NCI-H774 (cell line): ENCODE measurements at places on chromosomes 5 and 9.

- DNase-seq: no peak
These were observed 5.0 kb upstream of the SLC34A1 start for GRCh38 chr5:177378884-177379883.

DNA sequence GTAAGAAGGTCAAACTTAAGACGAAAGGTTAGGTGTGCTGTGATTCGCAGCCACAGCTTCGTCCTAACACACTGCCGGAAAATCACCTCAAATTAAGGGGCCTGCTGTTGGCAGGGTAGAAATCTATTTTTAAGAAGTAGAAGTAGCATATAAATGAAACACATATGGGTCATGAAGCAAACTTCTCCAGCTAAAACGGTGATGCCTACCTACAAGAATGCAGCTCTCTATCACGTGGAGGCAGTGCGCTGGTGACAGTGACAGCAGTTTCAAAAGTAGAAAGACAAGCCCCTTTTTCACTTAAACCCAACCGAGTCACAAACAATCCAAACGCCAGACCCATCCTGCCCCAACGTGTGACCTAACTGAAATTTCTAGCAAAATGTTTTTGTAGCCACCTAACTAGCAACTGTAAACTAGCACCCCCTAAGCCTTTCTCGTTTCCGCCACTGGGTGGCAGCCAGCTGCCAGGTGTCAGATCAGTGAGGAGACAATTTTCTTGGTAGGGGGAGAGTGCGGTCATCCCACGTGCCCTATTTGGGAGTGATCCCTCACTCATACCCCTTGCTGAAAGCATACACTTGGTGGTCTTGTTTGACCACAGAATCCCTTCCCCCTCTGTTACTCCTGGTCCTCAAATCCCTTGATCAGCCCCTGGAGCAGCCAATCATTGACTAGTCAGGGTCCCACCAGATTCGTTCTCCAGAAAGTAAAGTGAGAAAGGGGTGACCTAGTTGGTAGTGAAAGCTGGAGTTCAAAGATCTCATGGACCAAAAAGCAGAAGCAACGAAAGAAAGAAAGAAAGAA lies 71.8 kb upstream of the MAMDC2 start:
- DNase-seq: peak; percentile 65

- DNase-seq: no peak
These were observed 36.0 kb downstream of the DENND1A start for GRCh38 chr9:123893831-123894460.

DNA sequence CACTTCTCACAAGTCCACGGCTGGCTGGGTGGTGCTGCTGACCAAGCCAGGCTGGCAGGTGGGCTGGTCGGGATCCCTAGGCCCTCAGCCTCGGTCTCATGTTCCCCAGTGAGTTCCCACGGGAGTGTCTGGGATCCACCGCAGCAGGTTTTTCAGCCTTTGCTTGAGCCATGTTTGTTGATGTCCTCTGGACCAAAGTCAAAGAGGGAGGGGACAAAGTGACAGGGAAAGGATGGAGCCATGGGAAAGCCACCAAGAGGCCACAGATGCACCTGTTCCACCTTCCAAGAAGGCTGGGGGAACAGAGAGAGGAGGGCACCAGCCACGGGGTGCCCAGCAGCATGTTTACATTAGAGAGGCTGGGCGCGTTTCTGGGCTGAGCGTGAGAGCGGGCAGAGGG lies 2.8 kb upstream of the UBAC1 start:
- DNase-seq: no peak

DNA sequence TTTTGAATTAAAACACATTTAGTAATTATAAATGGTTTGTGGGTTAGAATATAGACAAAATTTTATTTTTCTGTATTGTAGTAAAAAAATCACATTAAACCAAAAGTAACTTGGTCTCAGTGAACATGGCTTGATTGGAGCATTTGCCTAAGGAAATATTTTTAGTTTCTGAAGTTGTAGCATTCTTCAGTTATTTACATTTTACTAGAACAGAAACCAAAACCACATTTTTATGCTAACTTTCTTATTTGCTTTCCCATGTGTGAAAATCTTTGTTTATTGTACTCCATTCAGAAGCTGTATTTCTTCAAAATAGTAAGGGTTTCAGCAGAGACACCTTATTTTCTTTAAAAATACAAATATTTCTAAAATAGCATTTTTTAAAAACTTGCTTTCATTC lies 129.9 kb downstream of the SGCD start:
- no peak for DNase-seq

GRCh38 chr5:45521067-45521466 lies 175.1 kb downstream of the HCN1 start:
- no peak for DNase-seq

- DNase-seq: peak; percentile 38
These were observed 162.4 kb upstream of the ZNF608 start for GRCh38 chr5:124908581-124909451.

DNA sequence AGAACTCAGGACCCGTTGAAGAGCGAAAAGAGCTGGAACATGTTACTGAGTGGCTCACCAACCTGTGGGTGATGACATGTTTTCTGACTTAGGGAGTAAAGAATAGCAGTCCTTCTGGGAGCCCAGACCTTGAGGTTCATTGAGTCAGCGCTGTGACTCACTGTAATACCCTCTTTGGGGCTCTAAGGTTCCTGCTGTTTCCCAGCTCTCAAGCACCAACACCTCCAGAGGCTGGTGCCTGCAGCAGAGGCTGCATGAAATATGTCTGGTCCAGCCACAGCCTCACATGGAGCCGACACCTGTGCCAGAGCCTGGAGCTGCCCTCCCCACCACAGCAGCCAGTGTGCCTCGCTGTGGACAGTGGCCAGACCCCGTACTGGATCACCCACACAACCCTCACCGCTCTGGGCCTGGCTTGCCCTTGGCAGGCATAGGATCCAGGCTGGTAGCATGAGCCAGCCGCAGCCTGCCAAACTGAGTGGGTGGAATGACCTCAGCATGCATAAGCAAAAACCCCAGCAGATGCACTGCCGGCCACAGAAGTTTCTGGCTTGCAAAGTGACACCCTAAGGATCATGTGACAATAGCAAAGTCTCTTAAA lies 143.5 kb upstream of the MRPS30 start:
- DNase-seq: no peak

- no peak for DNase-seq
These were observed 404.2 kb downstream of the DNAH5 start for GRCh38 chr5:13540168-13540750.

DNA sequence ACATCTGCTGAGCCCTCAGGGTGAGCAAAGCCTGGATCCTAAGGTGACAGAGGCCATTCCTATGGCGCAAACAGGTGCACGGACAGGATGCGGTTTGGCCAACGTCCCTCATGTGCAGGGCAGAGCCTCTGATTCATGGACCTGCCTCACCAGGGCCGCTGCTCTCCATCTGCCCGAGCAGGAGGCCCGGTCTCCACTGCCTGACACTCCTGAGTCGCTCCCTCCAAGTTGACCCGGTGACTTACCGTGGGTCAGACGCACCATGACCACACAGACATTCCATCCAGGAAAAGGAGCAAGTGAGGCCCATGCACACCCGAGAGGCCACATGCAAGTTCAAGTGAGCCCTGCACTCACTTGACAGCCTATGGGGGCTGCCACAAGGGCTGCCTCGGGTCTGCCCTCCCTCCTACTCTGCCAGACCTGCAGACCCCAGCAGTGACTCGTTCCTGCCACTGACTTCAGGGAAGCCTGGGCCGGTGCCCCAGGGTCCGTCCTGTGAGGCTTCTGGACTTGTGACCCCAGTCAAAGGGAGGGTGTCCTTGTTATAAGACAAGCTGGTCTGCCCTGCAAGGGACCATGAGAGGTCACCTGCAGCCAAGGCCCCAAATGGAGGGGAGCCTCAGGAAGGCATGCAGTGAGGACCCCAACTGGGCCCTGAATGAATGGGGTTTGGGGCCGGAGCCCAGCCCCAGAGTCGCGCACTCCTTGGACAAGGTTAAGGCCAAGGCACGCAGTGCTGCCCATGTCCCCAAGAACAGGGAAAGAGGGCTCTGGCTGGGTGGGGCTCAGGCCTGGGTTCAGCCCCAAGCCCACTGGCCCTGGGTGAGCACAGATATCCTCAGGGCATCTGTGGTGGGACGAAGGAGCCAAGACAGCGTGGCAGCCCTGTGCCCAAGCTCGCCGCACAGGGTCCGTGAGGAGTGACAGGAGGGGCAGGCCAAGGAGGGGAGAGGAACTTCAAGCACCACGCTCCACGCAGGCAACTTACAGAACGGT lies 10.1 kb downstream of the BRD3OS start:
- DNase-seq: no peak

DNA sequence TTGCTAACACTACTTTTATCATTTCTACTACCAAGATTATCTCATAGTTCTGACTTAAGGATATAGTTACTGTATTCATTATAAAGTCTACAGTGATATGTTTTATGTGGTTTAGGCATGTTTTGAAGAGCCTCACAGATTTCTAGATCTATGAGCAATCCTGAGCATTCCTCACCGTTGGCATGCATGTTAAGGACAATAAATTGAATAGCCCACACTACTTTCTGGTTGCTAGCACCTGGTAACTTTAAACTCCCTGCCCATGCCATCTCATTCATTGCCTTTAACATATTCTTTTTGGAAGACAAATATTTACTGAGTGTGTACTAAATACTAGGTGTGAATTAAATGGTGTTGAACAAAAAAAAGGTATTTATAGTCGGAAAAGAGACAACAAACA lies 868.1 kb upstream of the CDH9 start:
- no peak for DNase-seq

- DNase-seq: no peak
These were observed 453.5 kb downstream of the GADD45G start for GRCh38 chr9:90058182-90058763.

GRCh38 chr5:150577378-150578139 lies 62.9 kb upstream of the SYNPO start:
- no peak for DNase-seq

DNA sequence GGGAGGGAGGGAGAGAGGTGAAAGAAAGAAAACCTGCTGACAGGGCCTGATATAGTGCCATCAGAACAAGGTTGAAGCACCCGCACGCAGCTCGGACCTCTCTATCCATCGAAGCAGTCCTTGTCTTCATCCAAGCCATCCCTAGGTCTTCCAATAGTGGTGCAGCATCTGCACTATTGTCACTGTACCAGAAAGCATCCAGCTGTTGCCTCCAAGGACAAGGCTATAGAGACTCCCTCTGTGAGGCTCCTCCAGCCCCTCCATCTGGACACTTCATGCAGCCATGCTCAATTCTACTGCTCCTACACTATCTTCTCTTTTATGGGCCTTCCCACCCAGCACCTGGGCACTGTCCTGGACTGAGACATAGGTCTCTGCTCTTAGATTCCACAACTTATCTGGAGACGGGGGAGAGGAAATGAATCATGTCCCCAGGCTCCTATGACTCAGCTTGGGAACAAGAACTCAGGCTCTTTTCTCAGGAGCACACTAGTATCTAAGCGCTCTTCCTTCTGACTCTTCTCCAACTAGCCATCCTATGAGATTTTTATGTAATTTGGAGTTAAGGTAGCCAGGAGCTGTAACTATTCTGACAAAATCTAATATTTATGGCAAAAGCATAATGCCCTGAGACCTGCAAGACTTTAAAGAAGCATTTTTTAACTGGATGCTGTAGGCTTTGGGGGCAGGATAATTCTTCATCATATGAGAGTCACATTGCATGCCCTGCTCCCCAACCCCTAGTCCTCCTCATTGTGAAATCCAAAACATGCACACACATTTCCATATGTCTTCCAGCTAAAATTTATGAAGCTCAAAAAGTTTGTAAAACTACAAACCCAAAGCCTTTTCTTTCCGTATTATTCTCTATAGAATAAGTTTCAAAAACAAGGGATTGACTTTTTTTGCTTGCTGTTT lies 446.8 kb downstream of the CCDC171 start:
- DNase-seq: no peak

- DNase-seq: no peak
These were observed 139.3 kb upstream of the COL5A1 start for GRCh38 chr9:134502266-134502791.

DNA sequence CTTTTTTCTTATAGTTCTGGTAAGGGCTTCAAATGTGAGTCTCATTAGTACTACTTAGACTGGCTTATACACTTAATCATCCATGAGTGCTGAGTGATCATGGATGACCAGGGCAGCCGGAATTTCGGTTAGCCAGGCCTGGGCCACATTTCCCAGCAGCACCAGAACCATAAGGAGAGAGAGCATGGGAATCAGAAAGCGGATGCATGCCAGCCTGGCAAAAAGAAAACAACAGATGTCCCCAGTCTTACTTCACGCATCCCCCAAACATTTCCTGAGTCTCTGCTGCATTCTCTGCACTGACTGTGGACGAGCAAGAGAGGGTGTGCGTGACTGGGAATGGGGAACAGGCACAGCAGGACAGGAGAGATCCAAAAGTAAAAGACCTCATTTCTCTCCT lies 371.1 kb upstream of the ZNF608 start:
- no peak for DNase-seq

DNA sequence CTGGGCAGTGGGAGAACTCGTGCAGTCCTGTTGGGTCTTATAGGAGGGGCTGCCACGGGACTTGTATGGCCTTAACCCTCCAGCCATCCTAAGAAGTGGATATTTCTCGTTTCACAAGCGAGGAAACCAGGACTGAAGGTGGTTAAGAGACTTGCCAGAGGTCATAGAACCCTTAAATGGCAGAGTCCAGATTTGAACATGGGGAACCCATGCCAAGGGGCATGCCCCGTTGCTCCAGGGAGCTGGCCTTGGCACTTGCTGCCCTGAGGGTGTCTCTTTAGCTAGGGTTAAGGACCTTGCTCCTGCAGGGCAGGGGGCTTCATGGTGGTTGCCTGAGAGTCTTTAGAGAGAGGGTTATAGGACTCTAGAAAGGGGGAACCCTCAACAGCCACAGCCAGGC lies 63.4 kb downstream of the DAB2IP start:
- no peak for DNase-seq
